ENCODE measurements at places on chromosomes 7 and 10. TPM values are rescaled to one million over a fixed set of nuclear protein-coding genes. Genes with fewer than 3 reads are reported as not detected.

The MEOX2 gene
- 19.1 TPM for total RNA-seq

The CCL26 gene
- total RNA-seq, result 2.6 TPM

The MCM10 gene
- total RNA-seq, result 4.1 TPM

The STARD3NL gene
- total RNA-seq, result 51.0 TPM

The UNCX gene
- total RNA-seq, result 1.3 TPM

The LIPF gene
- total RNA-seq, result not detected

The LDB3 gene
- 24.9 TPM for total RNA-seq

The NPY gene
- total RNA-seq, result 3.7 TPM

The DEPP1 gene
- 40.9 TPM for total RNA-seq

The CCL24 gene
- not detected for total RNA-seq

The SLC16A12 gene
- total RNA-seq, result 4.4 TPM

The IQUB gene
- 4.2 TPM for total RNA-seq

The GPC2 gene
- 28.8 TPM for total RNA-seq

The PLXNA4 gene
- total RNA-seq, result 17.5 TPM

Measured in camera-type eye (tissue), 1 donor.